ENCODE measurements at places on chromosomes 4 and X.

DNA sequence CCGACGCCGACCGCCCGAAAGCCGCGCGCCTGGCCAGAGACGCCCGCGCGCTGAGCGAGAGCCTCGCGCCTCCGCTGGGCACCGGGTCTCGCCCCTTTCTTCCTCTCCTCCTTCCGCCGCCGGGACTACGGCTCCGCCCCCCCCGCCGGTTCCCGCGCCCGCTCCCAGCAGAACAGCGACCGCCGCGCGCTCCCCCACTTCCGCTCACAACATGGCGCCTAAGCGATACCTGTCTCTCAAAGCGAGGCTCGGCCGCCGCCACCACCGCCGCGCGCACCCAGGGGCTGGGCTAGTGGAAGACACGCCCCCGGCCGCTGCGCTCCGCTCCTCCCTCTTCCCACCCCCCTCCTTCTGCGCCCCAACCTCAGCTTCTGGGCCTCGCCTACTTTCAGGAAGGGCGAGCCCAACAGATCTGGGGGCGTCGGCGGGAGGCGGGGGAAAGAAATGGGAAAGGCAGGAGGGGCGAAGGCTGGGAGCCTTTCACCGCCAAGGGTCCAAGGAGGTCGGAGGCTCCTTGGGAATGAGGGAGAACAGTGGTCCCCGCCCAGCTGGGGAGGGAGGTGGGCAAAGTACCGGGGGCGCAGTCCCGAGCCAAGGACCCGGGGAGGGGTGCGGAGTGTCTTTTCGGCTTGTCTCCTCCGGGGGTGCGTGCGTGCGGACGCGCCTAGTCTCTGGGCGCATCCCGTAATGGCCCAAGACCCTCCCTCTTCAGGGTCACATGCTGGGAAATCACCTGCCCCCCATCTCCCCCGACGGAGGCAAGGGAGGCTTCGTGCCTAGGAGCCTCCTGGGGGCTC lies at the start of gene RPS6KA3:
RPS6KA3 (minus strand) TSS at position 100 of the 797 bp plus-strand sequence. CDS start 277 bp downstream, outside the sequence.
- peak; percentile 82 for DNase-seq

- DNase-seq = no peak
Observed at GRCh38 chr4:107183155-107183774, 147.2 kb upstream of the DKK2 start.

DNA sequence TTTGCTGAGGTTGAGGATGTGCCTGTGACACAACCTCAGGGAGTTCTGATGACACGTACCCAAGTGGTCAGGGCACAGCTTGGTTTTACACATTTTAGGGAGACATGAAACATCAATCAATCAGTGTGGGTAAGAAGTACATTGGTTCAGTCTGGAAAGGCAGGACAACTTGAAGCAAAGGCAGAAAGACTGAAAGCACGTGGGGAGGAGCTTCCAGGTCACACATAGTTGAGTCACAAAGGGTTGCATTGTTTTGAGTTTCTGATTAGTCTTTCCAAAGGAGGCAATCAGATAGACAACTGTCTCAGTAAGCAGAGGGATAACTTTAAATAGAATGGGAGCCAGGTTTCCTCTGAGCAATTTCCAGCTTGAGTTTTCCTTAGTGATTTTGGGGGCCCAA lies 1910.0 kb upstream of the AGA start:
- no peak for DNase-seq

DNA sequence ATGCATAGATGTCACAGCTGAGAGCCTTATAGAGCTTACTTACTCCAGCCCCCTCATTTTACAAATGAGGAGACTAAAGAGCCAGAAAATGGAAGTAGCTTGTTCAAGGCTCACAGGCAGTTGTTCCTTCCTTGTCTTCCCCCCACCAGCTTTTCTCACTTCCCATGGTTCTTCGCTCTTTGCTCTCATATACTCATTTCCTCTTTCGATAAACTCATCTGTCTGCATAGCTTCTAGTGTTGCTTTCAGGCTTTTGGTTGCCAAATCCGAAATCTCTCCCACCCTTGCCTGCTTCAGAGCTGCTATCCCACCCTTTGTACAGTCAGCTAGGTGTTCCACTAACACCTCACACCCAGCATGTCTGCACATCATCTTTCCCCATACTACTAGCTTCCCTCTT lies 25.0 kb upstream of the GJB1 start:
- DNase-seq = no peak

- no peak for DNase-seq
Observed at GRCh38 chrX:109475174-109475891, 6.6 kb downstream of the GUCY2F start.
